ENCODE measurements at places on chromosomes 7 and 10.

GRCh38 chr7:102872460-102872859 lies 40.3 kb upstream of the LRRC17 start:
- DNase-seq, result no peak

DNA sequence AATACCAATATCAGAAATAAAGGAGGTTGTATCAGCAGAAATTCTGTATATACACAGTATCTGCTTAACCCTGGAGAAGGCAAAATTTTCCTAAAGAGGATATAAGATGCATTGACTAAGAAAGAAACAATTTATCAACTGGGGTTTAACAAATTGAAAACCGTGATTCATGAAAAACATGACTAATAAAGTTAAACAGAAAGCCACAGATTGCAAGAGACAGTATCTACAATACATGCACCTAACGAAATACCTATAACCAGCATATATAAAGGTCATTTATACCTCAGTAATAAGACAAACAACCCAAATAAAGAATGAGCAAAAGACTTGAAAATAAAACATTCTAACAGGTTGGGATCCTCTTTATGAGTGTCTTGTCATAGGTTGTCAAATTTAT lies 101.8 kb downstream of the IQUB start:
- no peak for DNase-seq

DNA sequence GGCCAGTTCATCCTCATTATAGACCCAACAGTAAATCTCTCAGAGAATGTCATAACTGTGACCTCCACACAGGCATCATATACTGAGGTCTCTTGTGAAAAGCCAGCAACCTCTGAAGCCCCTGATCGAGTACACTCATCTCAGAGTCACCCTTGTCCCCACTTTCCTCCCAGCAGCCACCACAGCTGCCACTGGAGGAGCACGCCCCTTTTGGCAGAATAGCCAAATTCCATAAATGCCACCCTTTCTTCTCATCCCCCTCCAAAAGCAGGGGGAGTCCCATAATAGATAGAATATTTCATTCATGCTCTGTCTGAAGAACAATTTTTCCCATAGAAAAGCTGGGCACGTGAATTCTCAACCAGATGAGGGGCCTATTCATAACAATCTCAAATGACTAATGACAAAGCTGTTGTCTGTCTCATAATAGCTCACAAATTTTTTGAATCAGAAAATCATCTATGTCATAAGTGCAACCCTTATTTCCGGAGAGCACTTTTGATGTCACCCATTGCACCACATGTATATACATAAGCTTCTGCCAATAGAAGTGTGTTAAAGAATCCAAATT lies 47.4 kb downstream of the SGMS1 start:
- DNase-seq, result no peak

- DNase-seq, result no peak
These were observed 473.7 kb downstream of the ATRNL1 start for GRCh38 chr10:115566867-115567266.

GRCh38 chr10:110923856-110924493 lies 4.6 kb downstream of the SHOC2 start:
- DNase-seq, result no peak

GRCh38 chr7:83517035-83517700 lies 131.8 kb downstream of the SEMA3E start:
- no peak for DNase-seq

GRCh38 chr7:33087356-33087755 lies 21.8 kb downstream of the RP9 start:
- no peak for DNase-seq

DNA sequence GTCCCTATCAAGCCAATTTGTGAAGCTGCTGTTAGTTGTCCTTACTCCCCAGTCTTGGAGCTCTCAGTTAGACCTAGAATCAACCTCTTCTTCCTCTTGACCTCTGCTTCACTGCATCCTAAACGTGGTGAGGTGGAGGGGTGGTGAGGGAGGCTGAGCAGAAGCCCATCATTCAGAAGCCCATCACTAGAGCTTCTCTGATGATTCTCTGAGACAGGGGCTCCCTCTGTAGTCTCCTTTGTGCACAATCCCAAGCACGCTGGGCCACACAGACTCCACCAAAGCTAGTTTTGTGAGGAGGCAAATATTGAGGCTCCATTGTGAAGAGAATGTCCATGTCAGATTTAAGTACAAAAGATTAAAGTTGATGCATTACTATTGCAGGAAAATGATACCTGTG lies 163.8 kb upstream of the PRSS1 start:
- DNase-seq, result no peak

DNA sequence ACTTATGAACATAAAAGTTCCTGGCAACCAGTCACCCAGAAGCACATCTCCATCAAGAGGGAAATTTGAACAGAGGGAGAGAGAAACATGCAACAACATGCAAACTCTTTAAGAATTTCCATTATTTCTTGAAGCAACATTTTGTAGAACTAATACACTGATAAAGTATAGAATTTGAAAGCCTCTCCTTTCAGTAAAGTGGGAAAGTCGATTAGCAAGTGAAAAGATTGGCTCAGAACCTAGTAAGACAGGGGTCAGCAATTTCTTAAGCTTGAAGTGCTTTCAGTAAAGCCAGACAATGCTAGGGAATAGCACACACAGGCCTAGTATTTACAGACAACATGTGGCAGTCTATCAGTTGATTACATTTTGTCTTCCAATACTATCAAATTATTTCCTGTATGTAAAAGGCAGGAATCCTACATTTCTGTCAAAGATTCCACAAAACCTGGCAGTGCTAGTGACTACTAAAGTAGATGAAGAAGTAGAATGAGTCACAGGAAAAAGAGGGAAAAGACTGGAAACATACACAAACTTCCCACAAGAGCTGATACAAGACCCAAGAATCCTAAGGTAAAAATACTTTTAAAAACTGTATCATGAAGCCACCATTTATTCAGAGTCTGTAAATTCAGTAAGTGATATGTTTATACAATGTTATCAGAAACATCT lies 25.2 kb downstream of the DNAJC1 start:
- no peak for DNase-seq

DNA sequence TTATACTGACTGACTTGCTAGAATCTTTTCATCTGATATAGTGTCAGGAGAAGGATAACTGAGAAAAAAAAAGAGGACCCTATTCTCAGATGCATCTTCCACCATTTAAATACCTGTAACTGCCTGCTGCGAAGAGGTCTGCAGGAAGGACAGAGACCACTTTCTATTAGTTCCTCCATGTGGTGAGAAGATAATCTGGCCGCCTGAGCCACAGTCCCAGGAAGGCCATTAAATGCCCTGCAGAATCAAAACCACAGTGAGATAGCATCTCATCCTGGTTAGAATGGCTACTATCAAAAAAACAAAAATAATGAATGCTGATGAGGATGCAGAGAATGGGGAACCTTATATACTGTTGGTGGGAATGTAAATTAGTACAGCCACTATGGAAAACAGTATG lies 19.9 kb upstream of the IFIT1B start:
- no peak for DNase-seq

GRCh38 chr10:123087348-123087747 lies 48.4 kb upstream of the HMX3 start:
- DNase-seq, result no peak

DNA sequence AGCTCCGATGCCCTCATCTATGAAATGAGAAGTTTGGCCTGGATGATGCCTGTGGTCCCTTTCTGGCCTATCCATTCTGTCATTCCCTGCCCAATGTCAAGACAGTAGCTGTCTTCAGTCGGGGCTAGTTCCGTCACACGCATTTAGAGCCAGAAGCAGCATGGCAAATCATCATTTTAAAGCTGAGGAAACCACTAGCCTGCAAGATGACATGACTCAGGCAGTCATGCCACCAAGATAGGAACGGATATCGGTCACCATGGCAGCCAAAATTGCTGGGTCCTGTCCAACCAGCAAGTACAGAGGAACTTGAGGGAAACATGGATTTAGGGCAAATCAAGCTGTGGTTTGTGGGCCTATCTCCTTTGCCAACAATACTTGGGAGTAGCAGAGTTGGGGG lies 64.5 kb upstream of the MRLN start:
- no peak for DNase-seq

- DNase-seq, result no peak
These were observed 51.3 kb upstream of the TCF7L2 start for GRCh38 chr10:112898540-112899390.
